ENCODE measurements at places on chromosomes 12 and 14. TPM values are rescaled to one million over a fixed set of nuclear protein-coding genes. Genes with fewer than 3 reads are reported as not detected.

The C3AR1 gene
- total RNA-seq: 0.15 TPM

The SERPINA3 gene
- 0.61 TPM for total RNA-seq

The PGF gene
- 378 TPM for total RNA-seq

The TTC6 gene
- total RNA-seq: not detected

The CPNE6 gene
- not detected for total RNA-seq

The PLEKHD1 gene
- under 0.01 TPM for total RNA-seq

The MMP17 gene
- total RNA-seq: 7.4 TPM

The ZNF10 gene
- 3.2 TPM for total RNA-seq

The EPS8 gene
- total RNA-seq: 10.2 TPM

The KRT79 gene
- total RNA-seq: not detected

The TMEM30B gene
- under 0.01 TPM for total RNA-seq

The MIP gene
- not detected for total RNA-seq

The GNB3 gene
- 0.65 TPM for total RNA-seq

The OR4E2 gene
- total RNA-seq: not detected

The FGD6 gene
- total RNA-seq: 12.7 TPM

The GPHB5 gene
- total RNA-seq: not detected

The SYNE2 gene
- 11.0 TPM for total RNA-seq
